ENCODE measurements at places on chromosomes 7 and 10. TPM values are rescaled to one million over a fixed set of nuclear protein-coding genes. Genes with fewer than 3 reads are reported as not detected.

TNRC18 gene
- total RNA-seq: 45.0 TPM

AGMO gene
- total RNA-seq: 1.1 TPM

PVRIG gene
- total RNA-seq: not detected

CYP3A7 gene
- total RNA-seq: 0.06 TPM

KLF14 gene
- 0.08 TPM for total RNA-seq

PLAC9 gene
- total RNA-seq: not detected

SLC26A3 gene
- not detected for total RNA-seq

XPNPEP1 gene
- 31.0 TPM for total RNA-seq

CCL26 gene
- 9.9 TPM for total RNA-seq

SPDYE8 gene
- total RNA-seq: not detected

SPDYE2 gene
- total RNA-seq: not detected

CPA2 gene
- total RNA-seq: not detected

RSU1 gene
- total RNA-seq: 92.1 TPM

PTPRZ1 gene
- total RNA-seq: not detected

PLOD3 gene
- total RNA-seq: 85.0 TPM

EPO gene
- not detected for total RNA-seq

CALHM1 gene
- total RNA-seq: not detected

GCC1 gene
- total RNA-seq: 13.8 TPM

SOSTDC1 gene
- not detected for total RNA-seq

SFTPA1 gene
- total RNA-seq: not detected

KLLN gene
- total RNA-seq: 0.64 TPM

IGFBP1 gene
- 60.6 TPM for total RNA-seq

COBL gene
- total RNA-seq: 4.1 TPM

CYP3A4 gene
- not detected for total RNA-seq
